ENCODE measurements at places on chromosomes 11 and 22. TPM values are rescaled to one million over a fixed set of nuclear protein-coding genes. Genes with fewer than 3 reads are reported as not detected.

- no peak for DNase-seq
Measured at GRCh38 chr11:35330931-35331330, 88.4 kb downstream of the SLC1A2 start.

- no peak for DNase-seq
Measured at GRCh38 chr11:1168721-1169161, 11.0 kb downstream of the MUC5AC start.

GRCh38 chr11:125976156-125976555 lies 30.3 kb downstream of the VSIG10L2 start:
- no peak for DNase-seq

Gene MN1
- 14.8 TPM for total RNA-seq

All from hematopoietic multipotent progenitor cell (in vitro differentiated cells).